Activated T-cell treated with anti-CD3 and anti-CD28 coated beads, Interleukin-2, amount 50 U/mL, for 1 hour (primary cell): ENCODE measurements at places on chromosomes 5 and 9.

GRCh38 chr5:122111460-122111859, 17.9 kb upstream of the ZNF474 start:
- DNase-seq: no peak

GRCh38 chr5:160486573-160486972, 64.9 kb downstream of the PTTG1 start:
- no peak for DNase-seq

- DNase-seq: no peak
These were observed 753 bp downstream of the FANCC start for GRCh38 chr9:95316794-95317118.

GRCh38 chr9:135961811-135962695, 880 bp upstream of the UBAC1 start:
- DNase-seq: no peak

DNA sequence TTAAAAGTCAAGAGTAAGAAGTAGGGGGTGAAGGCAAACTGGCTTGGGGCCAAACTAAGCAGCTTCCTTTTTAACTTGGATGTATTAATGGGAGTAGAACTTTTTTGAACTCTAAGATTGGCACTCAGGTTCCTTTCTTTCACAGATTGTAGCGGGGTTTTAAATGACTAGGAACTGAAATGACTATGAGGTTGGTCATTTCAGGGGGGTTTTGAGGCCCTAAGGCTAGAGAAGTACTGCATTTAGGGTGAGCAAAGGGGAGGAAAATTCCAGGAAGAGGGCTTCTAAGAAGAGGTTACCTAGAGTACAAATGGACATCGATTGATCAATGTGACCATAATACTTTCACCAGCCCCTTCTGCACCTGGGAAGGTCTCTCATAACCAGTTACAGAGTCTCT, 381.8 kb downstream of the MLLT3 start:
- DNase-seq: no peak

GRCh38 chr5:158773161-158773560, 326.6 kb downstream of the EBF1 start:
- no peak for DNase-seq

DNA sequence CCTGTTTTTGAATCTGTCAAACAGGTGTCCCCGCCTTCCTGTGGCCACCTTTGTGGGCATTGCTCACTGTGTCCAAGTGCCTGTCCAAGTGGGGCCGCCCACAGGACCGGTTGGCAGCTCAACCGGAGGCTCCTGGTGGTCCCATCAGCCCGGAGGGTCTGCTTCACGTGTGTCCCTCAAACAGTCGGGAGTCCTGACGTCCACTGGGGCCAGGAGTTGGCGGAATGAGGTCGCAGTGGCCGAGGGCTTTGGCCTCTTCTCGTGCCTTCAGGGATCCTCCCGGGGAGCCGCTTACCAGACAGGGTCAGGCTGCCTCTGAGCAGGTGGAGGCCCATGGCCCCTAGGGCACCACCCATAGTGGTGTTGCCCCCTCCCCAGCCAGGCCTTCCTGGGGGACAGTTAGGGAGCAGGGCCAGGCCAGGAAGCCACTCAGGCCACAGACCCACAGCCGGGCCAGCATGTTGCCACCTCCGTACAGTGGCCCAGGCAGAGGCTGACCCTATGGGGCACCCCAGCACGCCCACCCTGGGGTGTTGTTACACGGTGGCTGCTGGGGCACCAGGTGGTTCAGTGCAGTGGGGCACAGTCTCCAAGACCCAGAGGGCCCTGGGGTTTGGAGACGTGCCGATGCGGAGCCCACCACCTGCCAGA, 69.5 kb downstream of the KCNT1 start:
- DNase-seq: no peak

GRCh38 chr5:169268019-169268418, 32.9 kb downstream of the SLIT3 start:
- no peak for DNase-seq

GRCh38 chr9:34993502-34994259, 4.1 kb downstream of the DNAJB5 start:
- no peak for DNase-seq

DNA sequence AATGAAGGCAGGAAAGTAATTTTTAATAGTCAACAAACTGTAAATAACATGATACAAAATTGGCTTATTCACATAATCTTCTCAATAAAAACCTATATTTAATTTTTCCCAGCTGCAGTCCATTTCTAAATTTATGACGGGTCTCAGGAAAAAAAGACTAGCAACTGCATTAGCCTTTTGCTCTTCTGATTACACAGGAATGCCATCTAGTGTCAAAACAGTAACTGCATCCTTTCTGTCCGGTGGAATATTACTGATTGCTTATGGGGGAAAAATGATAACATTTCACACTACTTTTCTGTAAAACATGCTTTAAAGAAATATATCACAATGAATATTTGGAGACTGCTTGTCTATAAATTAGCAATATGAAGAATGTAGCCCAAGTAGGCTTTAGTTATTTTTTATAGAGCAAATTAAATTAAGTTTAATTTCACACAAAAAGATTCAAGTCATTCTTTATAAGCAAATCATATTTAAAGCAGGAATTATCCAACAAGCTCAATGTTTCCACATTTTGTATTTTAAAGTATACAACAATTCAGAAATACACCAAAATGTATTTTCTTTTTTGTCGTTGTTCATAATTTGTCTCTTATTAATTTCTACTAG, 534.7 kb downstream of the CDH10 start:
- no peak for DNase-seq

GRCh38 chr9:7144265-7145046, 386.7 kb downstream of the KDM4C start:
- DNase-seq: no peak

DNA sequence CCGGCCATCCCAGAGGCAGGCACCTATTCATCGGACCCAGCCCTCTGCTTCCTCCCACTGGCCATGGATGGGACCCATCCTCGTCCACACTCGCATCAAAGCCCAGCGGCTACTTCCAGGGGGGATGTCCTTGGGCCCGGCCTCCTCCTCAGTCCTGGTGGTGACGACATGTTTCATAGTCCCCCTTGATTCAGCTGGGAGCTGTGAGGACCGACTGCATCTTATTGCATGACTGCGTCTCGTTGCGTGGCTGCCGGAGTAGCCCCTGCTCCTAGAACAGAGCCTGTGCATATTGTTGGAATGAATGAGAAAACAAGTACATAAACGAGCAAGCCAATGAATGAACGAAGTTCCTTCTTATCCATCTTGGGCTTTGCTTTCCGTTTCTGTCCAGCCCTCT, 12.8 kb downstream of the NCS1 start:
- no peak for DNase-seq

- no peak for DNase-seq
These were observed 11.3 kb downstream of the IPPK start for GRCh38 chr9:92658611-92659010.

DNA sequence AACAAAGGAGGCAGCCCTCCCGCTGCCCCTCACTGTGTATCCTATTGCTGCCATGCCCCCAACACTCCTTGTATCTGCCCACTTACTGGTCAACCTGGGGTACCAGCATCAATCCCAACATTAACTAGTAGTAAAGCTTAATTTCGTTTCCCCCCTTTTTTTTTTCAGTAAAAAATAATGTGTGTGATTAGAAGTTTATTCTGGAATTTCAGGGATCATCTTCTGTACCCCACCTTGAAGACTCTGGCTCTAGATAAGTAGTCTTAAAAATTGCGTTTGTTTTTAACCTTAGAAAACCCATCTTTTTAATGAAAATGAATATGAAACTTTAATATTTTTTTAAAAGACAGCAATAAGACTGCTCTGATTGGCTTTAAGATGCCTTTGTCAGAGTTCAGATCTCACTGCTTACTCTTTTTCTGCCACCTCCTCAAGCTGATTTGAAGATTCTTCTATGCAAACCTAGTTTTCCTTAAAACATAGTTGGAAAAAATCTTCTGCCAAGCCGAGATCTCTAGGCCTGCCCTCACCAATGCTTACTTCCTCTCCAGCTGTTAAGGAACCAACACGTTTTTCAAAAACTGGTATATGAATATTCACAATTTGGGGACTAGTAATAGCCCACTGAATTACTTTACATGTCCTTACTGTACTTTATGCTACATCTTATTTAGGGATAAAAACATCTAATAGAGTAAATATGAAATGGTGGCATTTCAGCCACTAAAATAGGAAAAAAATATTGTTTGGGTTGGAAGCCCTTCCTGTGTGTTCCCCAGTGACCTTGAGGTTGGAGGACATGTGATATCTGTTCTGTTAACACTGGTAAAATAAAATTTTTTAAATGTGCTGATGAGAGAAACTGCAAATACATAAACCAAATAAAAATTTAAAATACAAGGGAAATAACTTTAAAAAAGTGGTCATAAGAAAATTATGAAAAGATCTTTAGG, 4.0 kb upstream of the RHOBTB3 start:
- no peak for DNase-seq

DNA sequence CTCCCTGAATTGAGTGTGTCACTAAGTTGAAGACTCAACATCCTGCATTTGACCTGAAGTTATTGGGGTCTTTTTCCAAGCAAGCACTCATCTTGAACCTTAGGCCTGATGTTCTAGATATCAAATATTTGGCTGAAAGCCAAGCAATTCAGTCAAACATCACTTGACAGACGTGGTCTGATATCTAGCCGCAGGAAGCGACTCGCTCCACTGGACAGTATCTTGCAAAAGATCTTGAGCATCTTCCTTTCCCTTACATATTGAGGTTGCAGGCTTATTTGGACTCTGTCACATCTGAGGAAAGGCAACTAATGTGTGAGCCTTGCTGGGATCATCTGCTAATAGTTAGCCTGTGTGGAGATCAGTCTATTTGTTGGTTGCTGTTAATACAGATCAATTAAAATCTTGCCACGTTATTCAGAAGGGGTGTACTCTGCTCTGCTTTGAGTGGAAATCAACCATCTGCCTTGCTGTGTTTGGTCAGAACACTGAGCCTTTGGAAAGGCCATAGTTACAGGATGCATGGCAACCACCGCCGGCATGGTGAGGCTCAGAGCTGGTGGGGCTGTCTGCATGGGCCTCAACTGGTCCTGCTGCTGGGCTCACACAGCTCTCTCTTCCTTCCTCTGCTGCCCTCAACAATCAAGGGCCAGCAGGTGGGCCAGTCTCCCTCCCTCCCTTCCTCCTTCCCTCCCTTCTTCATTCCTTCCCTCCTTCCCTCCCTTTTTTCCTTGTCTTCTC, 166.9 kb upstream of the KLF9 start:
- DNase-seq: no peak

GRCh38 chr9:35254237-35254636, 92.4 kb downstream of the UNC13B start:
- DNase-seq: no peak

GRCh38 chr5:62680121-62680520, 101.5 kb downstream of the LRRC70 start:
- DNase-seq: no peak

DNA sequence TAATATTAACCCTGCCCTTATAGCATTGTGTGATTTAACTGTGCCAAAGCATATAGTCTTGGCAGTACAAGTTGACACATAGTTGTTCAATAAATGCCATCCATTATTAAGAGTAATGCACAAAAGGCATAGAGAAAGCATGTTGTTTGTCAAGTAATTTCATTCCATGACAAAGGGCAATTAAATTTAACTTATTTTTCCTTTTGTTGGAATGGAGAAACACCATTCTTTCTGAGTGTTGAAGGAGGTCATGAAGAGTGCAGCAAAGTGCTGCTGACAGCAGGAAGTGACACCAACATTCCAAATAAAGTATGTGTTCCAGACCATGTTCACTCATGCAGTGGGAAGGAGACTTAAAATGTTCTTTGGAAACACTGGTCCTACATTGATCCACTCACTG, 29.1 kb downstream of the ANKDD1B start:
- no peak for DNase-seq

- DNase-seq: no peak
These were observed 80.5 kb upstream of the EPB41L4B start for GRCh38 chr9:109401169-109401989.

GRCh38 chr9:137534256-137535119, 15.7 kb downstream of the PNPLA7 start:
- no peak for DNase-seq

- DNase-seq: no peak
These were observed 1075.4 kb upstream of the C9orf72 start for GRCh38 chr9:28648723-28649122.

DNA sequence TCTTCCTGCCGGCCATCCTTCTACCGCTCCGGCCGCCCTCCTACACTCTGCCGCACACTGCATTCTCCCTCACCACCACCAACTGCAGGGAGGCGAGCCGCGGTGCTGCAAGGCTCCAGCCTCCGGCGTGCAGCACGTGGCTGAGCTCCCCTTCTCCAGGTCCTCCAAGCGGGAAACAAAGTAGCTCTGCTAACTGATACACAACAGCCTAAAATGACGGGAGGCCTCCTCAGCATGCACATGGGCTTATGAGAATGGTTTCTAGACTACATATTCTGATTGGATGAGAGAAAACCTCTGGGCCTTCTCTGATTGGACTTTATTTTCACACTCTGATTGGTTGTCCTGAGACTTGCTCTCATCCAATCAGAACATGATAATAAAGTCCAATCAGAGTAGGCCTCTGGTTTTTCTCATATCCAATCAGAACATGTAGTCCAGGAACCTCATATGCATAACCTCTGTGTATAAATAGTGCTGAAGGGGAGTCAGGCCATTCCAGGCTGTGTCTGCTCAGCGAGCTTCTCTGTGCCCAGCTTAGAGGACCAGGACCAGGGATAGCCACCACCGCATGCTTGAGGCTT, 27.0 kb upstream of the ZNF354B start:
- no peak for DNase-seq

DNA sequence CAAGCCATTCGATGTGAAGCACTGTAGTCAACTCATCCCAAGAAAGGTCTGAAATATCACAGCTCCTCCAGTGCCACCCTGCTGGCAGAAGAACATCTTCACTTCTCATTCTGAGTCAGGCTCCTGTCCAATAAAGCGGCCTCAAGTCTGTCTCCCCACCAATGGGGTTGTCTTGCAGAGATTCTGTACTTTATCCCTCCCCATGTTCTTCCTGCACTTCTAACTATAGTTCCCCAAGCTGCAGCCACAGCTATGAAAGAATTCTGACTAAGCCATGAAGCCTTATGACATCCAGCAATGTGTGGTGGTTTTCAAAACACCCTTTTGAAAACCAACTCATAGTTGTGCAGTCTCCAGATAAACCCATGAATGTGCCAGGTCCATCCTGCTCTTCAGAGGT, 6.8 kb downstream of the MACROH2A1 start:
- no peak for DNase-seq

DNA sequence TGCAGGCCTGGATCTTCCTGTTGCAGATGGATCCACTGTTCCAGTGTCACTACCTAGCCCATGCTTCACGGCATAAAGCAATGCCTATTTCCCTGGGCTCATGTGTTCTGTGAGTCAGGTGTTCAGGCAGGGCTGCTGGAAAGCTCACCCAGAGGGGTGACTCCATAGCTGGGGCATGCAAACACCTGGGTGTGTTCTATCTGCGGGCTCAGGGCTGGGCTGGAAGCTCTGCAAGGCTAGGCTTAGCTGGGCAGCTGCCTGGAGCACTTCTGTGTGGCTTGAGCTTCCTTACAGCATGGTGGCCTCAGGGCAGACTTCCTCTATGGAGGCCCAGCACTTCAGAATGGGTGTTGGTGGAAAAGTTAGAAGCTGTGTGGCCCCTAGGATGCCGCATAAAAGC, 139.9 kb downstream of the GADD45G start:
- no peak for DNase-seq

GRCh38 chr5:127978738-127979300, 104.7 kb upstream of the SLC12A2 start:
- no peak for DNase-seq

- DNase-seq: no peak
These were observed 33.4 kb upstream of the UNC5A start for GRCh38 chr5:176776916-176777315.
